Skin of body (tissue), 3 donors: ENCODE measurements at places on chromosomes 12 and 14. TPM values are rescaled to one million over a fixed set of nuclear protein-coding genes. Genes with fewer than 3 reads are reported as not detected.

- DNase-seq, result no peak
Observed at GRCh38 chr12:19058235-19059021, 71.1 kb upstream of the PLEKHA5 start.

GRCh38 chr12:118689793-118690192 lies 291.5 kb upstream of the SRRM4 start:
- no peak for DNase-seq

DNA sequence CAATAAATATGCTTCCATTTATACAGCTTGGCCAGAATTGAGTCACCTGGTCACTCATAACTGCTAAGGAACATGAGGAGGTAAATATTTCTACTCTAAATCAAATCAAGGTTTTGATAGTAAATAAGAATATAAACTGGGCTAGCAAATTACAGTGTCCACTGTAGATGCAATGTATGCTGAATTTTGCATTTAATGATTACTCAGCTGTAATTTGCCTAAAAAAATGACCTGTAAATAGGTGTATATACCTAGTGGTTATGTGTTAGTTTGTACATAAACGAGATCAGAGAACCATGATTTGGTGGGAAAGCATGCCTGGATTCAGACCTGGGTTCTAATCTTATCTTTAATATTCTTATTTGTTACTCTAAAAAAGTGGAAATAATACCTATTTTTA lies 76.6 kb upstream of the CNTN1 start:
- no peak for DNase-seq

The PLA2G1B gene
- not detected for total RNA-seq

DNA sequence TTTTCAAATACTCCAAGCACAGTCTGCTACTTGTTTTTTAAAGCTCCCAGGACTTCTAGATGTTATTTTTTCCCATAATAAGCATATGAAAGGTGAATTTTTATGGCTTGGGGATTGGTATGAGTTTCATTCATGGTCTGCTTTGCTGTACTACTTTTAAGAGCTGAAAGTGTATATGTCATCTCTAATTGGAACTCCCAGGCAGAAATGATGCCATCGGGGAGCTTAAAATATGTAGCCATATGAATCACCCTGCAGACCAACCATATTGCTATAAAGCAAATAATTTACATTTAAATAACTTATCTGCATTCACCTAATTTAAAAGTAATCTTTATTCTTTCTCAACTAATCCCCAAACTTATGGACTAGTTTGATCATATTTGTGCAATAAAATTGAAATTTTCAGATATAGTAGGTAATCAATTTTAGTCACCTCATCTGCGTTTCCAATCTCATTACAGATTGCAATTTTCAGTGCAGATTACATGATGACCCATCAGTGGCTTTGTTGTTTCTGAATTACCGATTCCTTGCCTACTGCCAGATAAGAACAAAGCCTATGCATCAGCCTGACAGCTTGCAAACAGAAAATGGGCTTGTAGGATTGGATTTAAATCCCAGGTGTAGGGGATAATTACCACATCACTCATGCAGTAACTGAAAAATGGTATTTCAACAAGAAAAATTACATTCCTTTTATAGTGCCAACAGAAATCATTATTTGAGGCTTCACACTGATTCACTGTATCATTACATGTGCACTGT lies 689.4 kb downstream of the NOVA1 start:
- no peak for DNase-seq

The NELL2 gene
- 12.7 TPM for total RNA-seq

DNA sequence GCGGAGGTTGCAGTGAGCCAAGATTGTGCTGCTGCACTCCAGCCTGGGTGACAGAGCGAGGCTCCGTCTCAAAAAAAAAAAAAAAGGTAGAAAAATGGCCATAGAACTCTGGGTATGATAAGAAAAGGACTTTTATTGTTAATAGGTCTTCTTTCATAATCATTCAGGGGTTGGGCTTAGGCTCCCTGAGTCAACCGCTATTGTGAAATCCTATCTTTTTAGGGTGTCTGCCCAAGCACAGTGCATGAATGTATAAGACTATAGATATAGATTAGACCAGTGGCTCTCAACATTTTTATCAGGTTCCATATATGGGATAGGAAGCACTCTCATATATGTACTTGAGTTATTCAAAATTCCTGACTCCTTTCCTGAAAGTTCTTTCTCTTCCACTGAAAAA lies 48.7 kb upstream of the USP15 start:
- no peak for DNase-seq
